ENCODE measurements at places on chromosomes 2 and 18.

DNA sequence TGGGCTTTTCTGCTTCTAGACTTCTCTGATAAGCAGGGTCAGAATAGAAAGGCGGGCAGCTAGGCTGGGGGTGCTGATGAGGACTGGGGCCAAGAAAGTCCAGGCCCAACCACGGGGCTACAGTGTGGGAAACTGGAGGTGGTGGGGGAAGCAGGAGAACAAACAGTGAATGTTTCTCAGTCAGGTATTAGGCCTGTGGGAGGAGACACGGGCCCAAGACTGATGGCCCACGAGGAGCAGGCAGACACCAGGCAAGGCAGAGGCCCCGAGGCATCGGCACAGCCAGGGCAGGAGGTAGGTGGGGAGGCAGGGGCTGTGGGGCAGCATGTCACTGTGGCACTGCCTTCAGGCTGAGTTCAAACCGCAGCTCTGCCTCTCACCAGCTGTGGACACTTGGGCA is 40.7 kb downstream of the KCNIP3 start:
- DNase-seq: no peak

DNA sequence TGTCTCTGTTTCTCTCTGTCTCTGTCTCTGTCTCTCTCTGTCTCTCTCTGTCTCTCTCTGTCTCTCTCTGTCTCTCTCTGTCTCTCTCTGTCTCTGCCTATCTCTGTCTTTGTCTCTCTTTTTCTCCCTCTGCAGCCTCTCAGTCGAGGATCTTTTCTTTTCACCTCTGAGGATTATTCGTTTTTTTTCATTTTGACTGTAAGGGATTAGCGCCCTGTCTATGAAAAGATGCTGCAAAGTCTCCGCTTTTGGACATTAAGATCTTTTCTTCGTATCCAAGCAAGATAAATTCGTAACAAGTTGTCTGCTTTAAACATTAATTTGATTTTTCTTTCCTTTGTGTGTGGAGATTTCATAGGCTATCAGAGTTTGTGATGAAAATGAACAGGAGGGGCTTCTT is 191.2 kb upstream of the TPO start:
- no peak for DNase-seq

DNA sequence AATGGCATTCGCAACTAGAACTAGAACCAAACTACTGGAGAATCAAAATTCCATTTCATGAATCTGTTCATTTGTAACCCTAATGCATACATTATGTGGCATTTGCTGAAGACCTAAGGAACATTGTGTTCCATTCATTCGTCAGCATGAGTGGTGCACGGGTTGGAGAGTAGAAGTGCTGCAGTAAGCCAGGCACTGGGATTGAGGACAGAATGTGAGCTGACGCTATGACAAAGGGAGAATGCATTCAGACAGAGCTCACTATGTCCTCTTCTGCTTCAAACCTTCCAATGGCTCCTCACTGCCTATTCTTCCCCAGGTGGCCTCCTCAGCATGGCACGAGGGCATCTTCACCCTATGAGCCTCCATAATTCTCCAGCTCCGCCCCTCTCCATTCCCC is 6.3 kb upstream of the MYOM1 start:
- no peak for DNase-seq

- no peak for DNase-seq
Observed at GRCh38 chr2:37394263-37394662, 49.8 kb downstream of the QPCT start.

Measured in activated T-helper 1 cell treated with anti-CD3 and anti-CD28 coated beads, Interleukin-2, amount 50 U/mL, for 16 hours (primary cell).